LNCaP clone FGC (cell line): ENCODE measurements at places on chromosomes 2 and 18.

GRCh38 chr2:173048897-173049661 lies 26.6 kb upstream of the MAP3K20 start:
- DNase-seq = peak; percentile 95

GRCh38 chr18:57980573-57981307 lies 63.3 kb upstream of the NEDD4L start:
- no peak for DNase-seq

DNA sequence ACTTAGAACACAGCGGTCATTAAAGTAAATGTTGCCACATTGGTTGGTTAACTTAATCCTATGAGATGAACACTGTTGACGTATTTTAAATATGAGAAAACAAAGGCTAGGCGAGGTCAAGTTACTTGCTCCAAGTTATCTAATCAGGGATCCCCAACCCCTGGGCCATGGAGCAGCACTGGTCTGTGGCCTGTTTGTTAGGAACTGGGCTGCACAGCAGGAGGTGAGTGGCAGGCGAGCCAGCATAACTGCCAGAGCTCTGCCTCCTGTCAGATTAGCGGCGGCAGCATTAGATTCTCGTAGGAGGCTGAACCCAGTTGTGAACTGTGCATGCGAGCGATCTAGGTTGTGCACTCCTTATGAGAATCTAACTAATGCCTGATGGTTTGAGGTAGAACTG lies 878.9 kb downstream of the CPS1 start:
- no peak for DNase-seq

DNA sequence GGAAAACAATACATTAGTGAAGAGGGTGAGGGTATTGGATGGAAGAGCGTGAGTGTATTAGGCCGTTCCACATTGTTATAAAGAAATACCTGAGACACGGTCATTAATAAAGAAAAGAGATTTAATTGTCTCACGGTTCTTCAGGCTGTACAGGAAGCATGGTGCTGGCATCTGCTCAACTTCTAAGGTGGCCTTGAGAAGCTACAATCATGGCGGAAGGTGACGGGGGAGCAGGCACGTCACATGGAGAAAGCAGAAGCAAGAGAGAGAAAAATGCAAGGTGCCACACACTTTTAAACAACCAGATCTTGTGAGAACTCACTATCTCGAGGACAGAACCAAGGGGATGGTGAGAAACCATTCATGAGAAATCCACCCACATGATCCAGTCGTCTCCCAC lies 18.2 kb downstream of the HPCAL1 start:
- DNase-seq = no peak

DNA sequence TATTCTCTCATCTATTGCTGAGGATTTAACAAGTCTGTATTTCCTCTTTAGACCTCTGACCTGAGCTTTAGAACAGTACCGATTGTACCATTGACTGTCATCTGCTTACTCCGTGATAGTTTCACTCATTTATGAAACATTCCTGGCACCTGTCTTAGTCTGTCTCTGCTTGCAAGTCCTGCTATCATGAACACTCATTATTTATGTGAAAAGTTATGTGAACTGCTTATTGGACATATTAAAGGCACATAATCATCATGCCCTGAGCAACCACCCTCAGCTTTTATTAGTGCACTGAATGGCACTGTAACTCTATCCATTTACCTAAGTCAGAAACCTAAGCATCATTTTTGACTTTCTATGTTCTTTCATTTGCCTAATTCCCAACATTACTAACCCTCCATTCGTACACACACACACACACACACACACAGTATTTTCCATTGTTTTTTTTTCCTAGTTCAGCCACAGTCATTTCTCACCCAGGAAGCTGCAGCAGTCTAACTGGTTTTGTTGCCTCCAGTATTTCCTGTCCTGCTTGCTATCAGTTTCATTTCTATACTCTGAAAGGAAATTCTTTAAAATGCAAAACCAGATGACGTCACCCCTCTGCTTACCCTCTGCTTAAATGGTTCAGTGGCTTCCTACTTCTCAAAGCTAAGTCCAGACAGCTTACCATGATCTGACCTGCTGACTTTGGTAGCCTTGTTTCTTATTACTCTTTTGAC lies 146.1 kb downstream of the HAUS1 start:
- DNase-seq = peak; percentile 93

GRCh38 chr18:32956591-32957315 lies 183.9 kb upstream of the KLHL14 start:
- peak; percentile 4 for DNase-seq

GRCh38 chr18:48154828-48155227 lies 224.4 kb upstream of the SMAD2 start:
- no peak for DNase-seq

- DNase-seq = no peak
Measured at GRCh38 chr2:200922439-200922838, 33.3 kb downstream of the NIF3L1 start.

DNA sequence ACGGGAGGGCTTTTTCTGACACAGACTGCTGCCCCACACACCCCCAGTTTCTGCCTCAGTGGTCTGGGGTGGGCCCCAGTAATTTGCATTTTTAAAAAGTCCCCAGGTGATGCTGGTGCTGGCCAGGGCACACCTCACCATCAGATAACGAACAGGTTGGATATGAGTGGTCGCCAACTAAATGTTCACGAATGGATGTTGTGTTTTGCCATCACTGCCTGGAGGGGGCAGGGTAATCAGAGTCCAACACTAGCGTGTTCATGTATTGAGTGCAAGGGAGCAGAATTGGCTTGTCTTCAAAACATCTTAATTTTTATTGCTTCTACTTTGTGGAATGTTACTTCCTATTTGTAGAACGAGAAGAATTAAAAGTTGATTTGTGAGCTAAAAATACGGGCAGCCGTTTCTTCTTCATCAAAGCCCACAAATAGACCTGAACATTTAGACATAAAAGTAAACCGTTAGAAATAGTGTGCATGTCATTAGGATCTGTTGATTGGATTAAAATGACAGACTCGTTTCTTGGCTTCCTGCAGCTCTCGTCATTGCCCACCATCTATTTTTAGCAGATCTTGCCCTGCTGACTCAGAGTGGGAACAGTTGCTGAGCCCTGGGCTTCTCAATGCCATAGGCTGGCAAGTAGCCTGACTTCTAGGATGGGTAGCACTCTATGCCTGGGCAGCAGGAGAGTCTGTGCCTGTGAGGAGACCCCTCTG lies 45.2 kb downstream of the NCK2 start:
- no peak for DNase-seq

DNA sequence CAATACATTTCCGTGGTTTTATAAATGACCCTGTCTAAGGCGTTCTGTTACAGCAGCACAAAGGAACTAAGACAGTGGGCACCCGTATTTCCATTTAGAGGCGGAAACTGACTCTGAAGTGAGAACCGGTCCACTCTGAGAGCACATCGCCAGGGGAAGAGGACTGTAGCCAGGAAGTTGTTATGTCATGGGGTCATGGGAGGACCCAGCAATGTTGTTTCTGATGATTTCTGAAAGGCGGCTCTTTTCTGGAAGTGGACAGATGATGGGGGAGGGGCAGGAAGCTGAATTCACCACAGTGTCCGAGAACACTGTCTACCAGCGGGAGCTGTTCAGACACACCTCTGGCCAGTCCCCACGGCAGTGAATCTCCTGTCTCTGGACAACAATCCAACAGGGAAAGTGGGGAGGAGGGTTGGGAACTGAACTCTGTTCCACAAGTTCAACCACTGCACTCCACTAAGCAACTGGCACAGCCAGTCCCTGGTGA lies 2.1 kb upstream of the LRRFIP1 start:
- no peak for DNase-seq

- no peak for DNase-seq
Measured at GRCh38 chr18:56276466-56276865, 361.9 kb downstream of the TXNL1 start.

DNA sequence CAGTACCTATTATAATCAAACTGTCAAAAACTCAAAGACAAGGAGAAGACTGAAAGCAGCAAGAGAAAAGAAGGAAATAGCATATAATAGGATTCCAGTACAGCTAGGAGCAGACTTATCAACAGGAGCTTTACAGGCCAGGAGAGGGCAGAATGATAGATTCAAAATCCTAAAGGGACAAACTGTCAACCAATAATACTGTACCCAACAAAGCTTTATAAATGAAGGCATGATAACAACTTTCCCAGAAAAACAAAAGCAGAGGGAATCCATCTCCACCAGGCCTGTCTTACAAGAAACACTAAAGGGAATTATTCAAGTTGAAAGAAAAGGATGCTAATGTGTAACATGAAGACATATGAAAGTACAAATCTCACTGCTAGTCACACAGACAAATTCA lies 42.0 kb downstream of the PDE1A start:
- no peak for DNase-seq
